ENCODE measurements at places on chromosomes 5 and 9.
A peak's percentile ranks its signal among the peaks of the same experiment; 100 is the strongest.

DNA sequence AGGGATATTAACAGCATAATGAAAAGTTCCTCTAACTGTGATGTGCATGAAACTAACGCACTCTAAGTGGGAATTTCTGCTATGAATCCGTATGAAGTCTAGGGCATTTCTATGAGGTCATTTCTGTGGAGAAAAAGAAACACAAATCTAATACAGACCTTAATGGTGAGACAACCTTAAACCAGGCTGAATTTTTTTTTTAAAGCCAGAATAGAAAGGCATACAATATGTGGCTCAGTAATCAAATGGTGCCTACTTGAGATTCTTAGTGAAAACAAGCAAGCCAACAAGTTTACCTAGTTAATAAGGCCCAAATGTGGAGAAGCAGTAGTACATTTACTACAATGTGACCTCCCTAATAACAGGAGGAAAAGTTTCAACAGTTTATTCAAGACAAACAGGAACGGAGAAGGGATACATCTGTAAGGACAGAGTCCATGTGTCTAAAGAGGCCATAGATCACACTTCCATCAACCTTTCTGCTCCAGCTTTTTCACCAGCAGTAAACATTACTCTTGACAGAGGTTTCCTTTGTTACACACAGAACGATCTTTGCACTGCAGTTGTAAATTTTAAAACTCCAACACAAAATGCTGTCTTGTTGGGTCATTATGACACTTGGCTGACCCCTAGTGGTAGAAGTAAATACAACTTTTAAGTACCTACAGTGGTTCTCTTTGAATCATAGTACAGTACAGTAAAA lies 26.2 kb downstream of the CARNMT1 start:
- peak; percentile 16 for DNase-seq

DNA sequence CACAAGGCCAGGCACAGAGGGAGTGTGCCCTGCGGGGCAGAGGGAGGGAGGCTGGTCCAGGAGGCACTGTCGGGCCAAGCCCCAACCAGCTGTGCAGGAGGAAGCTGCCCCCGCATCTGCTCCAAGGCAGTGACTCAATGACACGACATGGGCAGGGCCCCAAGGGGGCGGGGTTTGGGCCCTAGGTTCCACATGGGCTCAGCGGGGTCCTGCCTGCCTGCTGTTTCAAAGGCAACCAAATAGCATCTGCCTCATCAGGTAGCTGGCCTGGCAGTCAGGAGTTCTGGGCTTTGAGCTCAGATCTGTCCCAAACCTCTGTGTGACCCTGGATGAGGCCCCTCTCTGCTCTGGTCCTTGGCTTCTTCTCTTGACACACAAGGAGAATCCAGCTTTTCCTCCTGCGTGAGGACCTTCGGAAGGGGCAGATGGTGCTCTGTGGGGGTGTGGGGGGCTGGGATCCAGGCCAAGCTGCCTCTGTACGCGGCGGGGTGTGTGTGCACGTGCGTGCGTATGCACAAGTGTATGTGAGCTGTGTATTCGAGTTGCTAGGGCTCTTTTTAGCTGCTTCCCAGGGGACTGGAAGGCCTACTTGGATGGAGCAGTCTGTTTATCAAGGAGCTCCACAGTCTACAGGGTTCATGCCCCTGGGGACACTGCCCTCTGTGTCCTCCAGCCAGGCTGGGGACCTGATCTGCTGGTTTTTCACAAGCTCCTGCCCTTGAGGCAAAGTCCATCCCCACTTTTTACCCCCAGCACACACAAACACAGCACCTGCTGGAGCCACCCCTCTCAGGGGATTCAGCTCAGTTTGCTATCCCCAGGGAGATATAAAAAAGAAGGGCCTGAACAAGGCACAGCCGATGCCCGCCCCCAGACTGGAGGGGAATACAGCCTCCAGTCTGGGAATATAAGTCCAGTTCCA lies 138.9 kb downstream of the RGS3 start:
- peak; percentile 37 for DNase-seq

GRCh38 chr5:19865336-19866089 lies 122.5 kb downstream of the CDH18 start:
- no peak for DNase-seq

- no peak for DNase-seq
These were observed 5.4 kb downstream of the ELL2 start for GRCh38 chr5:95956021-95956899.

GRCh38 chr5:32245742-32246141 lies 67.0 kb downstream of the MTMR12 start:
- no peak for DNase-seq

- no peak for DNase-seq
These were observed 72.8 kb downstream of the TLE4 start for GRCh38 chr9:79644601-79645000.

DNA sequence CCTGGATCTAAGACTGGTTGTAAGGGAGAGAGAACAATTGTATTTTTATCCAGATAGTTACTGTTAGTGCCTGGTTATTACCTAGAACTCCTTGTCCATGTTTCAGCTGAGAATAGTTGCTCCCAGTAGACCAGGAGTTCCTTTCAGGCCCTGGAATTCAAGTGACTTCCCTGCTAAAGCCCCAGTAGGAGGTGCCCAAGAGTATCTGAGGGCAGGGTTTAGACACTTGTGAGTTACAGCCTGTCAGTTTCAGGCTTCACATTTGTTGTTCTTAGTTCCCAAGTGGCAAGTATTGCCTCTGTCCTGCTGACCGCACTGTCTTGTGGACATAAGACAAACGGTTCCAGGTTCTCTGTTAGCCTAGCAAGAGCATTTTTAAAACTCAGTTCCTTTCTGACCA lies 743.9 kb upstream of the SEMA6A start:
- DNase-seq, result no peak

- no peak for DNase-seq
These were observed at the start of gene LCN10 for GRCh38 chr9:136742591-136743391. Gene LCN10 (minus strand): TSS chr9:136742940. CDS start chr9:136742903, 37 bp downstream.

- DNase-seq, result no peak
These were observed 29.8 kb downstream of the SLC24A2 start for GRCh38 chr9:19759066-19759465.

- DNase-seq, result peak; percentile 66
These were observed 88.8 kb upstream of the CTNNA1 start for GRCh38 chr5:138664276-138664943.

DNA sequence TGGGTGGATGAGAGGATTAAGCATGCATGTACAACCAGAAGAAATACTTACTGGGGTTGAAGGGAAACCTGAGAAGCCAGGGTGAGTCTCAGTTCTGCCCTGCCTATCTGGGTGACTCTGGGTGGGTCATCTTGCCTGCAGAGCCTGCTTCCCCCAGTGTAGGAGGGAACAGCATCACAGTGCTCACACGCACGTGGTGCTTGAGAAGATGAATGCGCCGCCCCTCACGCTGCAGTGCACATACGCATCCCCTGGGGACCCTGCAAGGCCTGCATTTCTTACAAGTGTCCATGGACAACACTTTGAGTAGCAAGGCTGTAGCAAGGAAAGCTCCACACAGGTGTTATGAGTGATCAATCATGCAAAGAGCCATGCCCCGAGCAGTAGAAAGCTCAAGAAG lies 18.7 kb upstream of the GABBR2 start:
- no peak for DNase-seq

DNA sequence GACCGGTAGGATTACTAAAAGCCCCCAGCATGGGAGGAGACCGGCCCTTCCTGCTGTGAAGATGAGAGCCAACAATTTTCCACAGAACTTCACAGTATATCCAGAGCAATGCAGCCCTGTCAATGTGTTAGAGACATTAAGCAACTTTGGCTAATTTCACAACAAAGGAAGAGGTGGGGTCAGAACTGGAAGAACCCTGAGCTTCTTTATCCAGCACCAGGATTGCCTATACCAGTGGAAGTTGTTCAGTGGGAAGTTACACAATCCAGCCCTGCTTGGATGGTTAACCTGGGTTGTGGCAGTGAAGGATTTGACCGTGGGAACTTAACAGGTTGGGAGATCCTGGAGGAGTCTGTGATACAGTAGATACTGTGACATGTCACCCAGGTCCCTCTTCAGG lies 197.0 kb downstream of the FBN2 start:
- peak; percentile 73 for DNase-seq

DNA sequence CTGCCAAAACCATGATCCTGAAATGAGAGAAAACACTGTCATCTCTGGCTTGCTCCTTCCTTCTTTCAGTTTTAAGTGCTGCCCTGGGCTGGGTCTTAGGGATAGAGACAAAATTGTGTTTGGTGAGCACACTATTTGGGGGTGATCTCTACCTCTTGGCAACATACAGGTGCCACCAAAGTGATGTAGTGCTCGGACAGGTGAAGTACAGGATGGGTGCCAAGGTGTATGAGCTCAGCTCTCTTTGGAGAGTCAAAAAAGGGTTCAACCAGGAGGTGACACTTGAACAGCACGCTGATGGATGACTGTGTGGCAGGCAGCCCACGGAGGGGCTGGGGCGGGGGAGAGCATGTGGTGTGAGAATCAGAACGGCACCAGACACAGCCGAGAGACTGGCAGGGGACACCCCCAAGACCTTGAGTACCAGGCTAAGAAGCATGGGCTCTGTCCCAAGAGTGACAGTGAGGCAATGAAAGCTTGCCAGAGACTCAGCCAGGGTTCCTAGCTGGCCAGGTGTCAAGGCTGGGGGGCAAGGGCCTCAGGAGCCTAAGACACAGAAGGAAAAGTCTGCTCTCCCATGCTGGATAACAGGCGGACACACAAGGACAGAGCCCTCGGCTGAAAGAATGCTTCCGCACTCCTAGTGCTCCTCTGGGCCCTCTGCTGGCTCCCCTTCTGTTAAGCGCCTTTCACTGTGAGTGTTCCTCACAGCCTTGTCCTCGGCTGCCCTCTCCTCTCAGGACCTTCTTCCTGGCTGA lies 2.5 kb downstream of the NHP2 start:
- no peak for DNase-seq

DNA sequence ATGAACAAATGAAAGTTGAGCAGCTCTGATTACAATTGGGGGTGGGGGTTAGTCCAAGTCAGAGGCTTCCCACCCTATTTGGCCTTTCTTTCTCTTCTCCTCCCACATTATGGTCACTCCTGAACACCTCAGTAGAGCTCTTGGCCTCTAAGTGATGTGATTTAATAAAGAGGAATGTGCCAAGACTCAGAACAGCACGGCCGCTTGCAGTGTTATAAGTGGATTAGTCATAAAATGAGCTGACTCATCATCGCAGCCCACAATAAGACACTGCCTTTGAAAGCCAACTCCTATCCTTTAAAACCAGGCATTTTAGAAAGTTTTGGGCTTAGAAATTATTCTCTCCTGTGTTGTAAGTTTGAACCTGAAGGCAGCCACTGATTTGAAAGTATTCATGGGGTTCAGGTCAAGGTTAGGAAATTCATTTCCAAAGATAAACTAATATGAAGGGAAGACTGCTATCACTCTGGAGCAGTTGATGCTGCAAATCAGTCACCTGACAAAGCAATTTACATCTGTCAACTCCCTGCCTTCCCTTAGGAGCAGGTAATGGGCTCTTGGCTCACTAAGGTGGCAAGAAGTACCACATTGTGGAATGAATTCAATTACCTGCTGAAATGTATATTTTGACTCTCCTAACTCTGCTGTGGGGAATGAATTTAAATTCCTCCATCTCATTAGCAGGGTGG lies 283.6 kb upstream of the NMUR2 start:
- peak; percentile 67 for DNase-seq

DNA sequence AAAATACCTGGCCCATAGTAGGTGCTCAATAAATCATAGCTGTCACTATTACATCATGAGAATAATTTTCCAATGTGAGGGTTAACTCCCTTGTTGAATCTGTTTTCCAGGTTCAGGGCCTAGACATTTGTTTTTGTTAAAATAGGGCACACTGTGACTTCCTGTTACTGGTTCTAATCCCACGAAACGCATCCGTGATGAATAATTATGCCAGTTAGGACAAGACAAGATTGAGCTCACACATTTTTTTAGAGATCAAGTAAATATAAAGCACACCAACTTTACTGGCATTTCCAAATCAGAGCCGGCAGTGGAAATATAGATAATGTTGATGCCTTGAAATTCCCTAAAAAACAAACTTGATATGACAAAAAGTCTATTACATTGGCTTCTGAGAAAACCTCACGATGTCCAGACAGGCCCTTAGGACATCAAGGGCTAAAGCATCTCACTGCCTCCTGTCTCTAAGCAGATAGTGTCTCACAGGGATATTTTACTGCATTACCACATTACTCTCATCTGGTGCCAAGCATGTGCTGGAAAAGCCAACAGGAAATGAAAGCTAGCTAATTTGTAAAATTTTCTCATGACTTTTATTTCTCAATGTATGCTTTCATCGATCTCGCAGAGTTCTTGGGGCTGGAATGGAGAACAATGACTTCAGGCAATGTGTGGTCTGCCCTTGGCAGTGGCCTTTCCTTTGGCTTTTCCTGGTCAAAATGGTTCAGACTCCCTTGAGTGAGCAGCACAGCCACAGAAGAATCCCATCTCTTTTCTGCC lies 414.3 kb upstream of the PAPPA start:
- DNase-seq, result no peak
